ENCODE measurements at places on chromosomes 13 and 19. TPM values are rescaled to one million over a fixed set of nuclear protein-coding genes. Genes with fewer than 3 reads are reported as not detected.

- no peak overlapping the region for H3K4me3 ChIP-seq
- DNase-seq = no peak
- H3K36me3 ChIP-seq = peaks cover 2% of the 10 kb centered on the region
- peaks cover 2% of the 10 kb centered on the region for H3K27me3 ChIP-seq
- no peak overlapping the region for H3K27ac ChIP-seq
Observed at GRCh38 chr19:18393836-18394235, 3.6 kb downstream of the LRRC25 start.

- no peaks in the 10 kb centered on the region for H3K27me3 ChIP-seq
- no peak overlapping the region for H3K27ac ChIP-seq
- H3K36me3 ChIP-seq = no peaks in the 10 kb centered on the region
- H3K4me3 ChIP-seq = no peak overlapping the region
Observed at GRCh38 chr19:1182727-1183126, 8.7 kb upstream of the SBNO2 start.

DNA sequence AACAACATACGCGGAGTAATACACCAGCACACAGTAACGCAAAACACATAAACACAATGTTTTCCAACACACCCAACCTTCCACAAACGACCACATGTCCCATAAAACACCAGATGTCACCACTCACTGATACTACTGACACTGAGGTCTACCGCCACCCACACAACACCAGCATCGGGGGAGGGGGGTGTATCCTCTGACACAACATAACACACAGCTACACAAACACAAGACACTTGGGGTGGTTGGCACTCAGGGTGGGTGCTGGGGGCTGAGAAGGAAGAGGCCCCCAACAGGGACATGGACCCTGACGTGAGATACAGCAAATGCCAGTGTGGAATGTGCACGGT, 1.5 kb upstream of the KCNN4 start:
- H3K4me3 ChIP-seq = no peak overlapping the region
- no peak overlapping the region for H3K27ac ChIP-seq
- no peaks in the 10 kb centered on the region for H3K27me3 ChIP-seq
- H3K36me3 ChIP-seq = no peaks in the 10 kb centered on the region
- H3K4me1 ChIP-seq = peaks cover 17% of the 10 kb centered on the region
- no peak for DNase-seq

GRCh38 chr13:30466358-30466714, 600 bp upstream of the HMGB1 start:
- peak overlapping the region; percentile 40 for H3K4me3 ChIP-seq
- H3K36me3 ChIP-seq = no peaks in the 10 kb centered on the region
- H3K4me1 ChIP-seq = peaks cover 2% of the 10 kb centered on the region
- peak overlapping the region; percentile 62 for H3K27ac ChIP-seq

DNA sequence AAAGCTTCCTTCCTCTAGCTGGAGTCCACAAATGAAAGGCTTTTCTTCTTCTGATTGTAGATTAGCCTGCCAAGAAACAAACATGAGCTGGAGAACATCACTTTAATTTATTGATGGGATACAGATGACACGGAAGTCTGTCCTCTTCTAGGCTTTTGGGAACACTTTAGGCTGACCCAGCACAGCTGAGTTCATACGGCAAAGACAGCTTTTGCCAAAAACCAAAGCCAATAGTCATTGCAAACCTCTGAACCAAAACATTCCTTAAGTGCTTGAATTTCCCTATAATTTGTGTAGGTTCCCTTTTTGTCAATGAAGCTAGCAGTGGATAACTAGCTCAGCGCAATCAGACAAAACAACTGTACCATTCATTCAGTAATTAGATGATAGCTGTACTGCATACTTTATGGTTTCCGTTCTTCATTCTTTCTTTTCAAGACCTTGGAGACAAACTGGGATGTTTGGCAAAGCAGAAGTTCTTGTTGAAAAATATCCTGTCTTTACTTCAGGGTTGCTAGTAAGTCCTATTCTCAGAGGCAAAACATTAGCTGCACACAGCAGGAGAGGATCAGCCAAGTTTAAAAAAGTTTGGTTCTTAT, 95.7 kb upstream of the SPRY2 start:
- H3K27ac ChIP-seq = no peak overlapping the region
- DNase-seq = peak; percentile 42
- no peak overlapping the region for H3K4me3 ChIP-seq
- no peaks in the 10 kb centered on the region for H3K36me3 ChIP-seq

DNA sequence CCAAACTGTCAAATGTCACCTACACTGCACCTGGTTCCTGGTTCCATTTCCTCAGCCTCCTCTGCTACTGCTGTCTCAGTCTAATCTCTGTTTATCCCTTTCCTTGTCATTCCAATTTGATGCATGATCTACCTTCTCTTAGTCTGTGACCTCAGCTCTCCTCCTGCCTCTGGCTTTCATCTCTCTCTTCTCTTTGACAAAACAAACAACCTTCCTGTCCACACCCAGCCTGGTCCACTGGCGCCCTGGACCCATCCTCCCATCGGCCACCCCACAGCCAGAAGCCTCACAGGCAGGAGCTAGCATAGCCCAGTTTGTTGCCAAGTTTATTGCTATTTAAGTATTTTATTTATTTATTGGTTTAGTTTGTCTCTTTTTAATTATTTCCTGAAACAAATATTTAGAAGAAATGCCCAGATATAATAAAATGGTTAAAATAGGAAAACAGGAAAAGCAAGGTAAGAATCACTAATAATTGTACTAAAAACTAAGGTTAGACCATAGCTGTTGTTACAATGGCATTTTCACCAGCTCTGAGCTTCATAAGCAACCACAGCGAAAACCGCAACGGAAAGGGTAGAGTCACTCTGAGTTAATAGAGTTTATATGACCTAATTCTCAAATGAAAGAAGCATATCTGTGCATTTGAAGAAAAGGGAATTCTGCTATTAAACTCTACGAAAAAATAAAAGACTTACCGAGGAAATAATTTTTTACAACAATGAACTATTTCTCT, 68.6 kb downstream of the EFNB2 start:
- H3K36me3 ChIP-seq = no peaks in the 10 kb centered on the region
- no peak for DNase-seq
- H3K4me3 ChIP-seq = no peak overlapping the region
- peaks cover under 1% of the 10 kb centered on the region for H3K4me1 ChIP-seq
- peaks cover 2% of the 10 kb centered on the region for H3K27me3 ChIP-seq

DNA sequence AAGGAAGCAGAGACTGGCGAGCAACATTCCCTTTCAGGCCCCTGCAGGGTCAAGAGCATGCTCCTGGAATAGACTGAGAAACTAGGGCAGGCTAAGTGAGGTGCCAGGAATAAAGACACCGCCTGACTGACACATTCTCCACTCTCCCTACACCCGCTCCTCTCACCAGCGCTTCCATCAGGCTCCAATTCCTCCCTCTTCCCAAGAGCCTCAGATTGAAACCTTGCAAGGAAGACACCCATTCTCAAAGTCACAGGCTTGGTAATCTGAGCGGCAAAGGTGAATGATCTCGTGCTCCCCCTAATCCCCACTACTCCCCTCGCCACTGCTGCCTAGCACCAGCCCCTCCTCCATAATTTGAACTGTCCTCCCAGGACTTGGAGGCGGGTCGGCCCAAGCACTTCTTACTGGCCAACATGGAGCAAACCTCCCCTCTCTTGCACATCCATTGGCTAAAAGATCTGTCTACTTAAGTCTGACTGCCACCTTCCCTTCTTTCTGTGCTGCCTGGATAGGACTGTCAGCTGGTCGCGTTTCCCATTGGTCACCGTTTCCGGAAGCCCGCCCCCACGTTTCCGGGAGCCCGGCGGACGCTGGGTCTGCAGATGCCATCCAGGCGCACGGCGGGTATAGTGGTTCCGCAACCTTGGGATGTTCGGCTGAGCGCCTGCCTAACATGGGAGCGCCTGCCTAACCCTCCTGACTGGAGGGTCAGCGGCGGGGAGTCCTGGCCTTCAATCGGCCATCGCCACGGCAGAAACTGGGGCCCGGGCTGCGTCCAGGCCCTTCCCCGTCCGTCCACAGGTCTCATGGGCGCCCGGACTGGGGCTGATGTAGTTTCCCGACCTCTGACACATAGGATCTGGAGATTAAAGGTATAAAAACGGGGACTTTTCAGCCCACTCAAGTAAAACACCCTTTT, 33.6 kb downstream of the ZNF383 start:
- H3K4me3 ChIP-seq = peak overlapping the region; percentile 85
- peak; percentile 99 for DNase-seq
- no peaks in the 10 kb centered on the region for H3K36me3 ChIP-seq
- H3K27me3 ChIP-seq = no peaks in the 10 kb centered on the region
- no peaks in the 10 kb centered on the region for H3K4me1 ChIP-seq

GRCh38 chr19:5154799-5155426, 185.7 kb downstream of the PTPRS start:
- no peak overlapping the region for H3K4me3 ChIP-seq
- no peak overlapping the region for H3K27ac ChIP-seq
- no peak for DNase-seq
- H3K27me3 ChIP-seq = no peaks in the 10 kb centered on the region
- H3K36me3 ChIP-seq = no peaks in the 10 kb centered on the region
- H3K4me1 ChIP-seq = no peaks in the 10 kb centered on the region

DNA sequence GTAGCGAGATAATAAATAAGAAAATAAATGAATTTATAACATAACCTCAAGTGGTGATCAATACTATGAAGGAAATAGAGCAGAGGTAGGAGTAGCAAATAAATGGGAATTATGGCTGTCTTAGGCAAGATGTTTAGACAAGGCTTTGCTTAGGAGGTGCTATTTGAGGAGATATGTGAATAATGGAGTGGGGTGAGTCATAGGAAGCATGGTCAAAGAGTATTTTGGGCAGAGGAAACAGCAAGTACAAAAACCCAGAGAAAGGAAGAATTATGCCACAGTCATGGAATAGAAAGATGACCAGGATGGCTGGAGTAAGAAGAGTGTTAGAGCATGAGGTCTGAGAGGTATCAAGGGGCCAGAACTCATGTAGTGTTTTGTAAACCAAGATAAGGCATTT, 33.6 kb upstream of the LPAR6 start:
- H3K4me1 ChIP-seq = peaks cover 4% of the 10 kb centered on the region
- H3K27me3 ChIP-seq = no peaks in the 10 kb centered on the region
- peak; percentile 80 for DNase-seq
- no peak overlapping the region for H3K27ac ChIP-seq
- no peaks in the 10 kb centered on the region for H3K36me3 ChIP-seq

- H3K36me3 ChIP-seq = no peaks in the 10 kb centered on the region
- DNase-seq = no peak
- no peak overlapping the region for H3K27ac ChIP-seq
- H3K4me3 ChIP-seq = no peak overlapping the region
- H3K4me1 ChIP-seq = no peaks in the 10 kb centered on the region
Observed at GRCh38 chr13:91778123-91778522, 379.7 kb downstream of the GPC5 start.

GRCh38 chr13:101018720-101019119, 344.1 kb upstream of the TMTC4 start:
- peak; percentile 87 for DNase-seq
- no peak overlapping the region for H3K4me3 ChIP-seq
- H3K36me3 ChIP-seq = no peaks in the 10 kb centered on the region
- no peaks in the 10 kb centered on the region for H3K4me1 ChIP-seq
- H3K27me3 ChIP-seq = no peaks in the 10 kb centered on the region

- H3K27me3 ChIP-seq = peaks cover 17% of the 10 kb centered on the region
- H3K27ac ChIP-seq = no peak overlapping the region
- DNase-seq = no peak
- H3K36me3 ChIP-seq = no peaks in the 10 kb centered on the region
- no peak overlapping the region for H3K4me3 ChIP-seq
- H3K4me1 ChIP-seq = no peaks in the 10 kb centered on the region
Observed at GRCh38 chr19:15461694-15462093, 2.6 kb downstream of the RASAL3 start.

- no peak overlapping the region for H3K4me3 ChIP-seq
- peak overlapping the region; percentile 19 for H3K27ac ChIP-seq
- H3K27me3 ChIP-seq = no peaks in the 10 kb centered on the region
- peaks cover 21% of the 10 kb centered on the region for H3K4me1 ChIP-seq
- H3K36me3 ChIP-seq = no peaks in the 10 kb centered on the region
Observed at GRCh38 chr13:44815623-44816022, 173.6 kb downstream of the NUFIP1 start.

GRCh38 chr19:21677696-21678418, 89.5 kb downstream of the ZNF100 start:
- no peak overlapping the region for H3K4me3 ChIP-seq
- no peaks in the 10 kb centered on the region for H3K27me3 ChIP-seq
- no peak for DNase-seq
- no peaks in the 10 kb centered on the region for H3K36me3 ChIP-seq
- H3K27ac ChIP-seq = no peak overlapping the region

GRCh38 chr19:40165362-40165937, 25.8 kb upstream of the MAP3K10 start:
- H3K27ac ChIP-seq = no peak overlapping the region
- no peak overlapping the region for H3K4me3 ChIP-seq
- H3K36me3 ChIP-seq = no peaks in the 10 kb centered on the region
- DNase-seq = peak; percentile 10
- no peaks in the 10 kb centered on the region for H3K4me1 ChIP-seq

DNA sequence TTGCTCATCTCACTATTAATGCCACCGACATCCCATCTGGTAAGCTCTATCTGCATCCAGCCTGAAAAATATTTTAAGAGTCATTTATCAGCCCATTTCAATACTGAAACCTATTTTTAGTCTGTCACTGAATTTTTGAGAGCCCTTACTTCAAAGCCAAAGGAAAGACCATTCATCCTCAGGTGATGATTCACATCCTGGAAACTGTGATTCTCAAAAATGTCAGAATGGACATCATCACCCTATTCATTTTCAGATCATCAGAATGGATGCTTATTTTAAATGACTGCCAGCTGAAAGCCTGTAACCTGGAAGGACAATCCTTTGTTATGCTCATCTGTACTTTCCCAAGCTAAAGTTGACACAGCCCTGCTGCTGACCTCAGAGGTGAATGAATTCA, 27.0 kb downstream of the TNFSF11 start:
- H3K4me1 ChIP-seq = no peaks in the 10 kb centered on the region
- no peak overlapping the region for H3K4me3 ChIP-seq
- H3K27ac ChIP-seq = no peak overlapping the region
- H3K27me3 ChIP-seq = no peaks in the 10 kb centered on the region
- no peak for DNase-seq
- no peaks in the 10 kb centered on the region for H3K36me3 ChIP-seq

GRCh38 chr19:34881982-34882381, 44.7 kb upstream of the ZNF30 start:
- H3K27me3 ChIP-seq = no peaks in the 10 kb centered on the region
- H3K27ac ChIP-seq = no peak overlapping the region
- no peaks in the 10 kb centered on the region for H3K4me1 ChIP-seq
- DNase-seq = no peak
- no peak overlapping the region for H3K4me3 ChIP-seq

KLHL26 gene
- total RNA-seq = 3.5 TPM

ZIC2 gene
- not detected for total RNA-seq

IFI30 gene
- 8.8 TPM for total RNA-seq

CD33 gene
- not detected for total RNA-seq

CGB2 gene
- total RNA-seq = not detected

SMG9 gene
- 6.1 TPM for total RNA-seq

ZNF575 gene
- total RNA-seq = 0.26 TPM

BTBD2 gene
- 54.7 TPM for total RNA-seq

CNFN gene
- not detected for total RNA-seq

ZNF30 gene
- total RNA-seq = 3.1 TPM

Measured in fibroblast of lung (primary cell).